Motor neuron (in vitro differentiated cells): ENCODE measurements at places on chromosomes 4 and X. TPM values are rescaled to one million over a fixed set of nuclear protein-coding genes. Genes with fewer than 3 reads are reported as not detected.

TECRL gene
- total RNA-seq = 0.05 TPM in 1 of 2 replicates, not detected in the other

CSAG1 gene
- not detected in 2 replicates for total RNA-seq

ENPEP gene
- 2.3 and 3.4 TPM in 2 replicates for total RNA-seq

SH3RF1 gene
- total RNA-seq = 12.3 and 13.5 TPM in 2 replicates

CT45A3 gene
- not detected in 2 replicates for total RNA-seq
